Renal pelvis (tissue), 12 donors: ENCODE measurements at places on chromosomes 6 and 20. TPM values are rescaled to one million over a fixed set of nuclear protein-coding genes. Genes with fewer than 3 reads are reported as not detected.

The OOEP gene
- 0.79 TPM for polyA plus RNA-seq

The POLH gene
- 19.6 TPM for polyA plus RNA-seq

The IMPG1 gene
- polyA plus RNA-seq = 5.4 TPM

The BMP2 gene
- polyA plus RNA-seq = 20.3 TPM

The PLN gene
- polyA plus RNA-seq = 3.7 TPM

The FHL5 gene
- 0.13 TPM for polyA plus RNA-seq

The BTBD3 gene
- polyA plus RNA-seq = 73.5 TPM

The NOP56 gene
- 269 TPM for polyA plus RNA-seq

The LPIN3 gene
- polyA plus RNA-seq = 20.9 TPM

The DCBLD1 gene
- 12.4 TPM for polyA plus RNA-seq

The CTCFL gene
- polyA plus RNA-seq = 1.2 TPM

The NOL4L gene
- 54.3 TPM for polyA plus RNA-seq

The CD40 gene
- polyA plus RNA-seq = 5.5 TPM

The ZNF831 gene
- polyA plus RNA-seq = 0.09 TPM

The PAK5 gene
- 0.60 TPM for polyA plus RNA-seq

The CALHM4 gene
- polyA plus RNA-seq = 1.1 TPM

The CLPSL1 gene
- polyA plus RNA-seq = 0.39 TPM

The POU5F1 gene
- polyA plus RNA-seq = 7.2 TPM

The VIP gene
- 0.75 TPM for polyA plus RNA-seq

The CCN6 gene
- polyA plus RNA-seq = 3.5 TPM

The HLA-DRB5 gene
- polyA plus RNA-seq = 26.6 TPM

The GHRH gene
- polyA plus RNA-seq = not detected

The TMEM244 gene
- polyA plus RNA-seq = not detected

The DSP gene
- 98.4 TPM for polyA plus RNA-seq
